ENCODE measurements at places on chromosomes 6 and 20.
A peak's percentile ranks its signal among the peaks of the same experiment; 100 is the strongest.

DNA sequence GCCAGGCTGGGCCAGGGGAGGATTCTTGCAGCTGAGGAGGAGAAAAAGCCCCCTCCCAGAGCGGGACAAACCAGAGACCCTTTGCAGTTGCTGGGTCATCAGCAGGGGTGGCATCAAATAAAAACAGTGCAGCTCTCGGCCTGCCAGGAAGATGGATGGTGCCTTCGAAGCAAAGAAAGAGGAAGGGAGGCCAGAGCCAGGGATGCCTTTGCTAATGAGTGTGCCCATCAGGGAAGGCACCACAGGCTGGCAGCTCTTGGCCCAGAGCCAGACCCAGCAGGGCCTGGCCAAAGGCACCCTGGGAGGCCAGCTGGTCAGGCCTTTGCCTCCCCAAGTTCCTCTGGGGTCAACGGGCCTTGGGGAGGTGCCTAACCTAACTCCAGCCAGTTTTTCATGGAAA lies 26.3 kb upstream of the ZNF318 start:
- no peak for DNase-seq

DNA sequence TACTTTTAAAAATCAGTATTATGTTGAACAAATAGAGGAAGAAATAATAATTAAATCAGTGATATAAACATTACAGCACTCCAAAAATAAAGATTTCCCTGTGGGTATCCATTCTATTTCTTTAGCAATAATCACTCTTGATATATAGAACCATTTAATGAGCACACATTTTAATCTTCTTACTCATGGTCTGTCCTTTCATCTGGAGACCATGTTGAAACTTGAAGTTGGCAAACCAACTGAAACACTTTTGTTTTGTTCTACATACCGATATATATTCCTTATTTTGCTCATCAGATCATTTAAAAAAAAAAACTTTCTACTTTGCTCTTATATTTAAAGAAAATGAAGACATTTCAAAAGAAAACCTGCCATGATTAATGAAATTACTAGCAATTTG lies 13.4 kb downstream of the C6orf58 start:
- DNase-seq: no peak

GRCh38 chr6:24905483-24905882 lies 30.3 kb downstream of the RIPOR2 start:
- DNase-seq: no peak

- DNase-seq: no peak
Observed at GRCh38 chr20:47792021-47792618, 6.8 kb upstream of the SULF2 start.

- DNase-seq: no peak
Observed at GRCh38 chr6:95784869-95785268, 207.5 kb downstream of the MANEA start.

DNA sequence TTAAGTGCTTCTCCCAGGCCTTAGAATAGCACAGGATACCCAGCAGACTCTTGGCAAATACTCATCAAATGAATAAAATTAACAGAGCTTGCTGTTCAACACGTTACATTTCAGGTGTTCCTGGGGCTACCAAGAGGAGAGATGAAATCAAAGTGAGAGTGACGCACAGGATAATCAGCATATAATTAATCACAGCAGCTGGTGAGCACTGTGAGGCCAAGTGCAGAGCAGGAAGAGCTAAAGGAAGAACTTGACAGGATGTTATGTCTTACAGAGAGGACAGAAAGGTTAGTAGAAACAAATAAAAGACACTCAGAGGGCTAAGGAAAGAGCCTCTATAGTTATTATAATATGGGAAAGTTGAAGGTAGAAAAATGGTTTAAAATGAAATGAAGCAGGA lies 8.8 kb downstream of the PPIL1 start:
- DNase-seq: no peak

- DNase-seq: no peak
Observed at GRCh38 chr6:134740473-134741199, 209.3 kb downstream of the ALDH8A1 start.

DNA sequence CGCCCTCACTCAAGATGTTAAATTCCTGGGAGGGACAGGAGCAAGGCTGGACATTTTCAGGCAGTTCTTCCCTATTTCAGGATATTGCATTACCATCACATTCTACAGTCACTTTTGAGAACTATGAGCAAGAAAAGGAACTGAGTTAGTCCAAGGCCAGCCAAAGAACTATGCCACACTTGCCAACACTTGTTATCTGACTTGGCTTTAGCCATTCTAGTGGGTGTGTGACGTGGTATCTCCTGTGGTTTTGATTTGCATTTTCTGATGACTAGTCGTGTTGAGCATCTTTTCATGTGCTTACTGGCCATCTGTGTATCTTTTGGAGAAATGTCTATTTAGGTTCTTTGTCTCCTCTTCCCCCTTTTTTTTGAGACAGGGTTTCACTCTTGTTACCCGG lies 12.0 kb downstream of the XRN2 start:
- DNase-seq: no peak

DNA sequence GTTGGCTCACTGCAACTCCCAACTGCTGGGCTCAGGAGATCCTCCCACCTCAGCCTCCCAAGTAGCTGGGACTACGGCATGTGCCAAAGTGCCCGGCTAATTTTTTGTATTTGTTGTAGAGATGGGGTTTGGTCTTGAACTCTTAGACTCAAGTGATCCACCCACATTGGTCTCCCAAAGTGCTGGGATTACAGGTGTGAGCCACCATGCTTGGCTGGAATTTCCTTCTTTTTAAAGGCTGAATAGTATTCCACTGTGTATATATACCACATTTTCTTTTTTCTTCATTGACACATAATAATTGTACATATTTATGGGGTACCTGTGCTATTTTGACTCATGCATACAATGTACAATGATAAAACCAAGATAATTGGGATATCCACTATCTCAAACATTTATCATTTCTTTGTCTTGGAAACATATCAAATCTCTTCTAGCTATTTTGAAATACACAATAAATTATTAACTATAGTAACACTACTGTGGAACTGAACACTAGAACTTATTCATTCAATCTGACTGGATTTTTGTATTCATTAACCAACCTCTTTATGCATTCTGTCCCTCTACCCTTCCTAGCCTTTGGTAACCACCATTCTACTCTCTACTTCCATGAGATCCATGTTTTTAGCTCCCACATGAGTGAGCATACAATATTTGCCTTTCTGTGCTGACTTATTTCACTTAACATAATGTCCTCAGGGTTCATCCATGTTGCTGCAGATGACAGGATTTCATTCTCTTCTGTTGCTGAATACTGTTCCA lies 7.8 kb downstream of the MDC1 start:
- DNase-seq: no peak

DNA sequence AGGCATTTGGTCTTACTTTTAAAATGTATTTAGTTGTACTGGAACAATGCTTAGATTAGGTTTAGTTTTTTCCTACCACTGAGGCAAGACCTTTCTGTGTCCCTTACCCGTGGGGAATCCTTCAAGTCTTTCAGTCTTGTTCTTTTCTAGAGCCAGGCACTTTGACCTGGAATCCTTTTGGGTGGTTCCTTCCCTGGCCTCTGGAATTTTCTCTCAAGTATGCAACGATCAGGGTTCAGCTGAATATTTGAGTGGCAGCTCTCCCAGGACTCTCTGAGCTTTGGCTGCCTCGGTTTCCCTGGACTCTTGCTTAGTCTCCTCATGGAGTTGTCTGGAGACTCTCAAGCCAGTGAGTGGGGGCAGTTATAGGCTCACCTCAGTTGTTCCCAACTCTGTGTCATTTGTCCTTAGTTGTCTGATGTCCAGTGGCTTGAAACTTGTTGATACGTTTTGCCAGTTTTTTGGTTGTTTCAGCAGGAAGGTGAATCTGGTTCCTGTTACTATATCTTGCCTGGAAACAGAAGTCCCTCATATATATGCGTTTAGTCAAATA lies 118.1 kb downstream of the QKI start:
- DNase-seq: no peak

GRCh38 chr20:44400970-44401769 lies 45.7 kb downstream of the HNF4A start:
- peak; percentile 87 for DNase-seq

All from HuH-7 (cell line).